Forelimb muscle (tissue), 1 donor: ENCODE measurements at places on chromosomes 13 and 19. TPM values are rescaled to one million over a fixed set of nuclear protein-coding genes. Genes with fewer than 3 reads are reported as not detected.

DNA sequence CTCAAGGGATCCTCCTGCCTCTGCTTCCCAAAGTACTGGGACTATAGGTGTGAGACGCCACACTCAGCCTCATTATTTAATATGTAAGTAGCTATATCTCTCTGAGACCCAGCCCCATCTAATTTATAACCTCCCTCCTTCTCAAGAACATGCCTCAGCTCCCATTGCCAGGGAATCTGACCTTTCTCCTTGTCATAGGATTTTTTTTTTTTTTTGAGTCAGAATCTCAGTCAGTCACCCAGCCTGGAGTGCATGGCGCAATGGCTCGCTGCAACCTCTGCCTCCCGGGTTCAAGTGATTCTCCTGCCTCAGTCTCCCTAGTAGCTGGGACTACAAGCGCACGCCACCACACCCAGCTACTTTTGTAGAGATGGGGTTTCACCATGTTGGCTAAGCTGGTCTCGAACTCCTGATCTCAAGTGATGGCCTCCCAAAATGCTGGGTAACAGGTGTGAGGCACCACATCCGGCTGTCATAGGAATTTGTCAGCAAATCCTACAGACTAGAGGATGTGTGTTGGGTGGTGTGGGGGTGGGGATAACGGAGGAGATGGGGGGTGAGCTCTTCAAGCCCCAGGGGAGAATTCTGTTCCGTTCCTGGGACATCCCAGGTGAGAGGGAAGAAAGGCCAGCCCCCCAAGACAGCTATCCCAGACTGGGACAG, 5.1 kb upstream of the EPS8L1 start:
- no peak for DNase-seq

DNA sequence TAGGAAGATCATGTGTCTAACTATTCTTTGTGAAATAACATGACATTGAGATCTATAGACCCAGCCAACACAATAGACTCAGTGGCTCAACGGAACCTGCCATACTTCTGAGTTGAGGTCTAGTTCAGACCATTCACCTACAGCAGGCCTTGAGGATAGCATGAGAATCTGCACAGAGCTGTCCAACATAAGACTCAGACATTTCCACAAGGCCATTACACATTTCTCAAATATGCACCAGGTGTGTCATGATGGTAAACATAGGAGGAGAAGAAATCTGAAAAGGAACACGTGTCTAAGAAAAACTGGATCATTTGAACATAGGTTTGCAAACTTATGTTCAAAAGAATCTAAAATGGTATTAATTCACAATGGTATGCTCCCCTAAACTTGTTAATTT, 421.4 kb downstream of the SLITRK6 start:
- DNase-seq = no peak

- DNase-seq = no peak
Observed at GRCh38 chr13:102935896-102936321, 90.1 kb downstream of the ERCC5 start.

GRCh38 chr19:54114340-54115108, 933 bp downstream of the TFPT start:
- no peak for DNase-seq

DNA sequence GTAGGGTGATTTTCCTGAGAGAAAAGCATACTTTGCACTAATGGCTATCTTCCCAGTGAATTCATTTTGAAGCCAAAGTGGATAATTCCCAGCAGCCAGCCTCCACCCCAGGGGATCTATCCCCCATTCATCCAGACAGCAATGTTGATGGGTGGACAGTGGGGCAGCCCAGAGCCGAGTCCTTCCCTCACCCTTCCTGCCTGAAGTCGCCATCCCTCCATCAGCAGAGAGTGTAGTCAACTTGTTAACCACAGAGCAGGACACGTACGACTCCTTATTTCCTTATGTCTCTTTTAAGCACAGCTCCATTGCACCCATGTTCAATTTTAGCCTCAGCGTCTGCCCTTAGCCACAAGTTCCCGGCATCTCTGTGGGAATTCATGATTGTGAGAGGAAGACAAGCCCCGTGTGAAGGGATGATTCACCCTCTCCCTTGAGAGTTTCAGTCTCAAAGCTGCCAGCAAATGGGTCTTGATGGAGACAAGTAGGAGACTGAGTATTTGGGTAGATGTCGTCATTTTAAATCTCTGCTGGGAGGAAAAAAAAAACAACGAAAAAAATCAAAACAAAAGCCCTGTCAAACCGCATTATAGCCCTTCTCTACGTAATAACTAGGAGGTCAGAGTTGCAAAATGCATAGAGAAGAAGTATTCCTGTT, 58.3 kb upstream of the MEDAG start:
- DNase-seq = no peak

DNA sequence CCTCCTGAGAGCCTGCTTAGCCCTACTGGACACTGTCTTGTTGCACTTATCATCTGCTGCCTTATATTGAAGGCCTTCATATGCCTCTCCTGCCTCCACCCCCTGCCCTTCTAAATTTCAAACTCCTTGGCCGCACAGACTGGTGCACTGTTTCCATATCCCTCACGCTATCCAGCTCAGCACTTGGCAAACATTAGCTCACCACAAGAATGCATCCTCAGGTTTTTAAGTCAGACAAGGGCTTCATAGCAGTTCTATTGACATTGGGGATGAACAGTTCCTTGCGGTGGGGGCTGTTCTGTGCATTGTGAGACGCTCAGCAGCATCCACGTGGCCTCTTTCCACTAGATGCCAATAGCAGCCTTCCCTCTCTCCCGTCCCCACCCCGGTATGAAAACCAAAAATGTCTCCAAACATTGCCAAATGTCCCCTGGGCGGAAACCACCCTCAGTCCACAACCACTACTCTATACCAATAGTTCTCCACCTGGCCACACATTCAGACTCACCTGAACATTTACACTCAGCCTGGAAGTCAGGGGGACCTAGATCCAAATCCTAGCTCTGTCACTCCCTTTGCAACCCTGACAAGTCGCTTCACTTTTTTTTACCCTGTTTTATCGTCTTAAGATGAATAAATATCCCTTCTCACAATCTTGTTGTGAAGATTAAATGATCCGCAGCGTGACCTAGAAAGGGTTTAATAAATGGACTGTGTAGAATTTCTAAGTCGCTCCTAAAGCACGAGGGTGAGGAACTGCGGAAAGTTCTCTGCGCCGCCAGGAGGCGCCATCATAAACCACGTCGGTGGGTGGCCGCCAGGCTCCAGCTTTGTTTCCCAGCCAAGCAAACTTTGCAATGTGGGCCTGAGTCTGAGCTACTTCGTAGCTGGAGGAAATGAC, 3.6 kb upstream of the CEACAM3 start:
- no peak for DNase-seq

DNA sequence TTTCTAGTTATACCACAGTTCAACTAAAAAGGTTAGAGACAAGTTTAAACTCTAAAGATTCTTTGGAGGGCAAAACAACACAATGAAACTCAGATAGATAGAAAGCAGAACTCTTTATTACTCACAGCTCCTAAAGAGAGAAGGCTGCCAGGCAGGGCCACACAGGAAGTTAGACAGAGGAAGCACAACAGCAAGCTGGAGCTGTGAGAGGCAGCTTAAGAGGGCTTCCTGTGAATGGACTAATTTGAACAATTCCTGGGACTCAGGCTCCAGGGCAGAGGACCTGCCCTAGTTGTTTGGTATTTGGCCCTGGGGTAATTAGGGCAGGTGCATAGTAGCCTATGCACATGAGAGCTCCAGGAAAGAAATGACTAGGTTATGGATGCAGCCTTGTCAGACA, 803.6 kb downstream of the DIAPH3 start:
- DNase-seq = no peak

ATP8A2 gene
- 2.1 TPM for polyA plus RNA-seq

- no peak for DNase-seq
Observed at GRCh38 chr19:6739883-6740588, 556 bp downstream of the TRIP10 start.

SYDE1 gene
- 12.7 TPM for polyA plus RNA-seq

GRCh38 chr19:49593233-49594113, 2.5 kb downstream of the PRR12 start:
- DNase-seq = peak; percentile 58

DNA sequence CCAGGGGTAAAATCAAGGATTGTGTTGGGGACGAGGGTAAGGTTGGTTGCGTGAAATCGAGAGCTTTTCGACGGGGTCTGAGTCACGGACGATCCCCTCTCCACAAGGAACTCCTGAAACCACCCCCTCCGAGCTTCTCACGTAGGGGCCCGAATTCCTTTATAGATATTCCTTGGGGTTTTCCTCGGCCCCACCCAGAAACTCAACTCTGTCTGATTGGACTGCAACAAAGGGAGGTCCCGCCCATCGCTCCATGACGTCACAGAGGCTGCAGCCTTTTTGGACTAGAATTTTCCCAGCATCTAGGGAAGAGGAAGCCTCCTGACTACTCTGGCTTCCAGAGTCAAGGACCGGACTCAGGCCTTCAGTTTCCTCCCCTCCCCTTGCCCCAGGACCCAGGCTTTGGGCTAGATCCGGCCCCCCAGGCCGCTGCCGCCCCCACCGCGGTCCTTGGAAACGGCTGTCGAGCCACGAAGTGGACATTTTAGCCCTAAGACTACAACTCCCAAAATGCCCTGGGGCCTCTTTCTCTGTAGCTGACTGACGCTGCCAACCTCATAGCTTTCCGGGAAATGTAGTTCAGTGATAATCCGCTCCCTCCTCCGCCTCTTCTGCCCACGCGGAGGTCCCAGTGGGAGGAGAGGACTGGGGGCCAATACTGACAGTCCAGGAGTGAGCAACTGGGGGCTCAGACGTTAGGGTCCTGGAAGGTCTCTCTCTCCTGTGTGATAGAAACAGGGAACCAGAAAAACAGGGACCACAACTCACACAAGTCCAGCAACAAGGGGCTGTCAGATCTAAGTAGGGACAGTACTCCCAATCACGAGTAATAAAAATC, at the start of gene IZUMO1:
Gene IZUMO1, minus strand, starts transcription at position 172 of the 838 bp plus-strand sequence. CDS start 1,050 bp downstream, outside the sequence.
- peak; percentile 43 for DNase-seq

ZNF470 gene
- polyA plus RNA-seq = 4.6 TPM

TEX101 gene
- not detected for polyA plus RNA-seq

DNA sequence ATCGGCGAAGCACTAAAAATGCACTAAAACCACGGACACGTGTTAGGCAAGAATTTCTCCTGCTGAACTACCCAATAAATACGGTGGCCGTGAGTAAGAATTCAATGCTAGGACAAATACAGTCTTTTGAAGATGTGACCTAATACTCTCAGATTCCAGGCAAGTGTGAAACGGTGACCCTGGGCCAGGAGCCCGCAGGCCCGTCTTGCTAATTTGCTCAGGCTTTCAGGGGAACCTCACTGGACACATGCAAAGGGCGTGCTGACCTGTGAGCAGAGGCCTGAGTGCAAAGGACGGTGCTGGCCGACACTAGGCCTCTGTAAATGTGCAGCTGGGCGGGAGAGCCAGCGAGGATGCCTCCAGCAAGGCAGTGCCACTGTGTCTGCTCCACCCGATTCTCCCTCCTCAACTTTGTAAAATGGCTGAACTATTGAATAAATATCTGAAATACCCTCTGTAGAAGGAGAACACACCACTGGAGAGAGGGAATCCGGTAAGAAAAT, 70.1 kb downstream of the STK24 start:
- no peak for DNase-seq

DNA sequence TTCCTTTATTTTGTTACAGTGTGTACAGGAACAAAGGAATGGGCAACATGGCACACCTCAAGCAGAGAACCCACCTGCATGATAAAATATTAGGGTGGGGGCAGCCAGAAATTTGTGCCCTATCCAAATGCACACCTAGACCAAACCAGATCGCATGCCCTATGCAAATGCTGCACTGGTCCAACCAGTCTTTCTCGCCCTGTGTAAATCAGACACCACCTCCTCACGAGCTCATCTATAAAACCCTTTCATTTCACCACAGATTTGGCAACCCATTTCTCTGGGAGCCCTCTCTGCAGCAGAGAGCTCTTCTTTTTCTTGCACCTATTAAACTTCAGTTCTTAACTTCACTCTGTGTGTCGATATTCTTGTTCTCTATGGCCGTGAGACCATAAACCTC, 1559.2 kb downstream of the SLITRK1 start:
- no peak for DNase-seq

RDH8 gene
- not detected for polyA plus RNA-seq

HSPBP1 gene
- 25.6 TPM for polyA plus RNA-seq

DNA sequence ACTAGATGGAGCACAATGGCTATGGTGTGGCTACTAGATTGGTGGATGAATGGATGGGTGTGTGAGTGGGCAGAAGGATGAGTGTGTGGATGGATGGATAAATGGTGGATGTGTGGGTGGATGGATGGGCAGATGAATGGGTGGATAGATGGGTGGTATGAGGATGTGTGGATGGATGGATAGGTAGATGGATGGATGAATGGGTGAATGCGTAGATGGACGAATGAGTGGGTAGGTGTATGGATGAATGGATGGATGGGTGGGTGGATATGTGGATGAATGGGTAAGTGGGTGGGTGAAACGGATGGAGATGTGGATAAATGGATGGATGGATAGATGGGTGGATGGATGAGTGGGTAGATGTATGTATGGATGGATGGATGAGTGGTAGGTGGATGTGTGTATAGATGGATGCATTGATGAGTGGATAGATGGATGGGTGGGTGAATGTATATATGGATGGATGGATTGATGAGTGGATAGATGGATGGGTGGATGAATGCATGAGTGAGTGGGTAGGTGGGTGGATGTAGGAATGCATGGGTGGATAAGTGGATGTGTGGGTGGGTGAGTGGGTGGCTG, 114.2 kb downstream of the TEX29 start:
- no peak for DNase-seq

DNA sequence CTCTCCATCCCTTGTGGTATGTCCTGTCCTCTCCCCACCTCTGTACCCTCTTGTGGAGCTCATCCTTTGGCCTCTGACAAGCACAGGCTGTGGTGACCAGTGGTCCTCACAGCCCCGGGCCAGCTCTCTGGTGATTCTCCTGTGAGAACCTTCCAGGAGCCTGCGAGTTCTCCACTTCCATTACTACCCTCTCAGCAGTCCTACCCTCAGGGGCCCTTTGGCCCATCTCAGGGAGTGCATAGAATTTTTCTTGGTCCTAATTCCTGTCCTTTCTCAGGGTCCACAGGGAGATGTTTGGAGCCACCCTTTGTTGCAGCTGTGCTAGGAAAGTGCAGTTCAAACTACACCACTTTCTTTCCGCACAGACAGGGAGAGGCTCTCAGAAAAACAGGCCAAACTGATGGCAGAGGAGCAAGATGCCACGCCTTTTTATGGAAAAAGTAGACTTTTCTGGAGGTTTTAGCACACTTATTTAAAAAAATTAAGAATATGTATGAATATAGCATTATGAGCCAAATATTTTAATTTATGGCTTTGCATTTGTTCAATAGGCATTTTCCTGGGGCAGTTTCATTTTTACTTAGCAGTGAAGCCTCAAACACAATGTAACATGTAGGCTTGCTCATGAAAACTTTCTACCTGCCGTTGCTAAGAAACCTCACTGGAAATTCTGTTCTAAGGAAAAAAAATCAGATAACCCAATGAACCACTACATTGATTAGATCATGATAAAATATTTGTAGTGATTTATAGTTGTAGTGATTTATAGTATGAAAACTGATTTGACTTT, 92.0 kb downstream of the GPR12 start:
- DNase-seq = no peak

NEK5 gene
- 1.0 TPM for polyA plus RNA-seq

CGB2 gene
- polyA plus RNA-seq = not detected

- DNase-seq = no peak
Observed at GRCh38 chr19:10284065-10284959, 2.4 kb upstream of the ICAM4 start.
